ENCODE measurements at places on chromosomes 5 and 9.

DNA sequence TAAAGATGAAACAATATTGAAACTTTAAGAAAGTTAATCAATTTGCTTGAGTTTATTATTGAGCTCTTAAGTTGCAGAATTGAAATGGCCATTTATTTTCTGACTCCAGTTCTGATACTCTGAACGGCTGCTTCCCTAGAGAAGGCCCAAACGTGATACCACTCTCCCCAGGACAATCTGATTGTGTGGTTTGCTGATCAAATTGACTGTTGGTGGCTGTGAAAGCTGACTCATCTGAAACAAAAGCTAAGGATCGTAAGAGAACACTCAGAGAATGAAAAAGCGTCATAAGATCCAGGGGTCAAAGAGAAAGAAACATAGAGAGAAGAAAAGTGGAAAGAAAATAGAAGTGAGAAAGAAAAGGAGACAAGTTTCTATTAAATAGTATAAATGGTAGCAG is 147.2 kb downstream of the IZUMO3 start:
- no peak for DNase-seq

DNA sequence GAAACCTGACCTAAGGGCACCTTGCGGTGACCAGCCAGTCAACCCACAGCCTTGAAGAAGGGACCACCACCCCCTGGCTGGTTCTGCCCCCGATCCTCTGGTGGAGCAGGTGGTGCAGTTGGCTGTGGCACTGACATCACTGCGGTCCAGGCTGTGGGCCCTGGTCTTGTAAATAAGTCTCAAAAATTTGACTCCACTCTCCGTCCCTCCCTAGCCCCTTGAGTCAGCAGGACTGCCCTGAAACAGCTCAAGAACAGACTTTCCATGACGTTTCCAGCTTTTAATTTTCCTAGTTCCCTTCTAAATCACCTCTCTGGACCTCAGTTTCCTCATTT is 134.8 kb upstream of the BOD1 start:
- no peak for DNase-seq

- no peak for DNase-seq
Observed at GRCh38 chr5:1521671-1522600, 1.8 kb downstream of the LPCAT1 start.

GRCh38 chr5:159333545-159333925 is 3.2 kb upstream of the IL12B start:
- DNase-seq, result no peak

- no peak for DNase-seq
Observed at GRCh38 chr9:123933440-123934212, 3.7 kb upstream of the DENND1A start.

GRCh38 chr5:179142434-179143198 is 82.4 kb downstream of the ZNF354C start:
- DNase-seq, result no peak

DNA sequence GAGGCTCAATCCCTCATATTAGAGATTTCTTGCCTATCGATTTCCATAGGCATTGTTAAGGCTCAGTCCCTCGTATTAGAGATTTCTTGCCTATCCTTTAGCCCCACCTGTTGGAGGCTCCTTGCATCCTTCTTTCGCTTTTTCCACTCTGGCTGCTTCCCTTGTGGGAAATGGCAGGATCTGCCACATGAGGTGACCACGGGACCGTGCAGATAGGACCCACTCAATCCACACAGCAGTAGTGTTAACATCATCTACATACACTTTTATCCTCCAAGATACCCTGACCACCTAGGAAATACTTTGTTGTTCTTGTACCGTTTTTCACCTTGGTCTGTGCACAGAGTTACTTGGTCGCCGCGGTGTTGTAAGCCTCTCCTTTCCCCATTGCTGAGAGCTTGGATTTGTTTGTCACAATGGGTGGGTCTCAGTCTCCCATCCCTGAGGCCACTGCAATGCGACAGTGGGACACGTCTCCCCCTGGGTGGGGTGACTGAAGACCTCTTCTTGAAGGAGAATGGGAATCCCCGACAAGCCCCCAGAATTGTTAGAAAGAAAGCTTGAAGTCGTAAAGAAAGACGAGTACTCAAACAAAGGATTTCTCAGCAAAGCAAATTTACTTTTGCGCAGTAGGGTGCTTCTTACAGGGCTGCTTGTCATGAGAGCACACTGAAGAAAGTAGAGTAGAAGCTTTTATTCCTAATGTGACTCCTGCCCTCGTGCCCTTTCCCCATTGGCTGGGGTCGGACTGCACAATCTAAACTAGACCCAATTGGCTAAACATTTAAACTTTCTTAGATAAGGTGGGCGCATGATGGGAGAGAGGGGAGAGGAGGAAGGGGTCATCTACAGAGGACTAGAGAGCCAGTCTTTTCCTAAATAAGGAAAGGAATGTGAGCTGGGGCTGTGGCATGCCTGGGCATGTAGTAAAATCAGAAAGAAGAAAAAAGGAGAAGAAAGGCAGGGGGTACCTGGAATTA is 19.8 kb downstream of the IFT74 start:
- DNase-seq, result no peak

DNA sequence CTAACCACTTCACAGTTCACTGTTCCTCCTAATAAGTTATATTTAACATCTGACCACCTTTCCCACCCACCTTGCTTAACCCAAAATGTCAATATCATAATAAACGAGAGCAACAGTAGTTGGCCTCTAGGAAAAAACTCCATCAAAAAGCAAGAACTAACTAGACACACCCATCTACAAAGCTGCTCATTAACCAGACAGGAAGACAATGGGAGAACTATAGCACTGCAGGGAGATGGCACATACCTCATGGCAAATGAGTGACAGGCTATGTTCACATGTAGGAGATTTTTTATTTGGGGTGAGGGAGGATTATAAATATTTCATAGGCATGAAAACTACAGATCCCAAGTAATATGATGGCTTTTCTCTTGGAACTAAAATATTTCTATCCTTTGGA is 23.6 kb upstream of the CDK5RAP2 start:
- no peak for DNase-seq

DNA sequence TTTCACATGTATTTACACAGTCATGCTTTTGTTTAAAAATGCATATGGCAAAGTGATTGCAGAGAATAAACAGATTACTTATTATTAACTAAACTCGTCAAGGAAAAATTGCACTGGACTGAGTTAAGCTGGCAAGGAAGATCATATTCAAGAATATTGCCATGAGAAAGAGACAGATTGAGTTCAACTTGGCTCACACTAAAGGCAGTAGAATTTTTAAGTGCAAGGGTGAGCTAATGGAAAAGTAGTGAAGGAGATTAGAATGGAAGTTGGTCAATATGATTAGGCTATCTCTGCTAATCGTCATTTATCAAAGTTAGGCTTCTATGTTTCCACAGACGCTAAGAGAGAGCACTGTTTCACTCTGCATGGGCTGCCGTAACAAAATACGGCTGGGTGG is 557.6 kb downstream of the PRR16 start:
- no peak for DNase-seq

DNA sequence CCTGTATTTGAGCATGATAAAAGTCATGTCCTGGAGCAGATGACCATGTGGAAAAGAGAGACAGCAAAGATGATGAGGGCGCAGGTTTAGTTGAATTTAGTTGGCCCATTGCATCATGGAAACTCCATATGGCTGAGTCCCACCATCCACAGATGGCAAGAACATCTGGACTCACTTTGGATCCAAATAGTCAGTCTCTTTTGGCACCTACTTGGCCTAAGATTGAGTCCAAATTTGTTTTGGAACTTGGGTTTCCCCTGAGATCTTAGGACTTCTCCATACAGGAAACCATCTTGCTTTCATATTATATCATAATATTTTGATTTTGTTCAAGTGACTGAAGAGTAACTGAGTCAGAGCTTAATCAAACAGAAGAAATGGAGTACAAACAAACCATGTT is 217.5 kb downstream of the DRD1 start:
- DNase-seq, result no peak

GRCh38 chr9:117926031-117926658 is 221.9 kb downstream of the TLR4 start:
- DNase-seq, result no peak

GRCh38 chr9:4030751-4031150 is 269.1 kb downstream of the GLIS3 start:
- DNase-seq, result no peak

- DNase-seq, result no peak
Observed at GRCh38 chr5:105952875-105953274, 1717.9 kb downstream of the EFNA5 start.

DNA sequence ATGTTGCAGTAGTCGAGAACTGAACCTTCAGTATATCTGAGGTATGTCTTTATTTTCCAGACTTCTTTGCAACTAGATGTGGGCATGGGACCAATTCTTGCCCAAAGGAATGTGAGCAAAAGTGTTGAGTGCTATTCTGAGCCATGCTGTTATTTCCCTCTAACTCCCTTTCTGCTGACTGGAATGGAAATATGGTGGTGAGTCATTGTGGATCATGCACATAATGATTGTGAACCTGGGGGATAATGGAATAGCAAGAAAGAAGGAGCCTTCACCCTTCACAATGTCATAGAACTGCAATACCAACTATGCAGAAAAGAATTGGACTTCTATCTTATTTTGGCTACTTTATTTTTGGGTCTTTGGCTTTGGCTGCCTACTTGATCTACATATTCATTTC is 10.3 kb upstream of the DOCK2 start:
- no peak for DNase-seq

DNA sequence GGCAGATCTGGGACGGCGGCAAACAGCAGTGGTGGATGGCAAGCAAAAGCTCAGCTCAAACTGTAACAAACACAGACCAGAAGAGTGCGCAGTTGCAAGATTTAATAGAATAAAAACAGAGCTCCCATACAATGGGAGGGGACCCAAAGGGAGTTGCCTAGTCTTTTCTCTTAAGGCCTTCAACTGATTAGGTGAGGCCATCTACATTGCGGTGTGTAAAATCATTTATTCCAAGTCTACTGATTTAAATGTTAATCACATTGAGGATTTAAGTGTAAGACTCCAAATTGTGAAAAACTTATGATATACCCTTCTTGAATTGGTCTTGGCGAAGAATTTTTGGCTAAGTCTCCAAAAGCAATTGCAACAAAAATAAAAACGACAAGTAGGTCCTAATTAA is 21.6 kb upstream of the C1QTNF3 start:
- DNase-seq, result no peak

DNA sequence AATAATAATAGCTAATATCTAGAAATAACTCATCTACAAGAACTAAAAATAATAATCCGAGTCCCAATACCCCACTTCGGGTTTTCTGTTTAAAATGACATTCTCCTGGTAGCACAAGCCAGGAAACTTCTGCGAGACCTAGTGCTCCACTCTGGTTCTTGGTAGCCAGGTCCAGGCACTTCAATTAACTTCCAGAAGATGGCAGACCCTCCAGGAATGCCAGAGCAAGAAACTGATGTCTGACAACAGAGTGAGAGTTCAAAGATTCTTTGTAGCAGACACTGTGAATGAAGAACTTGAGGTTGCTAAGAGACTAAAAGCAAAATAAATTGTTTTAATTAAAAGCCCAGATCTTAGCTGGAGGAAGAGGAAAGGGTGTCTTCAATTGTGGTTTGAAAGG is 1963.3 kb upstream of the CDH9 start:
- DNase-seq, result no peak

- no peak for DNase-seq
Observed at GRCh38 chr5:138028971-138029365, 3.9 kb downstream of the FAM13B start.

DNA sequence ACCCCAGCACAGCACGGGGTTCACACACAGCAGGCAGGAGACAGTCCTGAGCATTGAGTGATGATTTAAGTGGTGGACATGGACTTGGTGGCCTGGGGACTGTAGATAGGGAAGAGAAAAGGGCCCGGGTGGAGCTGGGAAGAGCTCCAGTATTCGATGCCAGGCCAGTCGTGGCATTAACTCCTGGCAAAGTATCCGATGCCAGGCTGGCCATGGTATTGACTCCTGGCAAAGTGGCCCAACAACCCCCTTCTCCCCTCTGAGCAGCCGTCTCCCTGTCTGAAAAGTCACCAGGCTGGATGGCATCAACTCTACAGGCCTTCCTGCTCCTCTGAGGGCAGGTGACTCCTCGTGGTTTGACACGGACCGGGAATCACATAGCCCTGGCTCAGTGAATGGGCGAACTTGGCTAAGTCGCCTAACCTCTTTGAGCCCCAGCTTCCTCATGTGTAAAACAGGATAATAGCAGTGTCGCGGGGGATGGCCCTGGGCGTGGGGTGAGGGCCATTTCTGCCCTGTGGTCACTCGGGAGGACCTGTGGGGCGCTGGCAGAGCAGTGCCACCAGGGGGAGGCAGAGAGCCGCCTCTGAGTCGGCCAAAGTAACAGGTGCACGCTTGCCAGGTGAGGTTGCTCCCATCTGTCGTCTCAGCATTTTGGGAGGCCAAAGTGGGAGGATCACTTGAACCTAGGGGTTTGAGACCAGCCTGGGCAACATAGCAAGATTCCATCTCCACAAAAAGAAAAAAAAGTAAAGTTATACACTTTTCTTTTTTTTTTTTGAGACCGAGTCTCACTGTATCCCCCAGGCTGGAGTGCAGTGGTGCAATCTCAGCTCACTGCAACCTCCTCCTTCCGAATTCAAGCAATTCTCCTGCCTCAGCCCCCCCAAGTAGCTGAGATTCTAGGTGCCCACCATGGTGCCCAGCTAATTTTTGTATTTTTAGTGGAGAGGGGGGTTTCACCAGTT is 5.7 kb upstream of the SEC16A start:
- peak; percentile 77 for DNase-seq

GRCh38 chr5:37615184-37615583 is 224.7 kb downstream of the GDNF start:
- no peak for DNase-seq

DNA sequence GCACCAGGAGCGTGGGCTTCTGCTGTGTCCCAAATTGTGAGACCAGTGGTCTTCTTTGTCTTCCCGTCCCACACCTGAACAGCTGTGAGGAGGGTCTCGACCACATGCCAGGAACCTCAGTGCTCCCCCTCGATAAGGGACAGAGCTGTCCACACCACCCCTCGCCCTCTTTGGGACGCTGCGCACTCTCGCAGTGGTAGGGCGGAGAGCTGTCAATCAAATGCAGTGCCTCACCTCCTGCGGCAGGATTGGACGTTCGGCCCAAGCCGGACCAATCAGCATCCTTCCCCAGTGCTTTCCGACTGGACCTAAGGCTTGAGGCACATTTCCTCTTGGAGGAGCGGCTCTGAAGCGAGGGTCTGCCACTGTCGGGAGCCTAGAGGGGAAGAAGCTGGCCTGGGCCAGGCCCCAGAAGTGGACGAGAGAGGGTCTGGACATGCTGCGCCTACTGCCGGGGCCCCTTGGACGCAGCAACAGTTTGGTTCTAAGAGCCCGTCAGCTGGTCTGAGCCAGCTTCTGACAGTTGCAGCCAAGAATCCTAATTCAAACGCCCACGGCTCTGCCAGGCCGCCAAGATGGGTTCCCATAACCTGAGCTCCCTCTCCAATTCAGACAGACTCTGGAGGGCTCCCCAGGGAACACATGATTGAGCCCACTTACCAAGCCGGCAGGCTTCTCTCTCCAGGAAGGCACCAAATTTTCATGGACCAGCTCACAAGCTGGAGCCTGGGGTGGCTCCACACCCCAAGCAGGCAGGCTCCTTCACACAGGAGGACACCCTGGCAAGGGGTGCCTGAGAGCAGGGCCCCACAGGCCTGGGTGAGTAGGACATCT is 28.1 kb upstream of the ADAMTS2 start:
- no peak for DNase-seq

GRCh38 chr9:227860-228259 is 13.2 kb downstream of the DOCK8 start:
- DNase-seq, result no peak

- DNase-seq, result no peak
Observed at GRCh38 chr5:178533136-178533535, 57.1 kb downstream of the COL23A1 start.
